ENCODE measurements at places on chromosomes 12 and 14.

DNA sequence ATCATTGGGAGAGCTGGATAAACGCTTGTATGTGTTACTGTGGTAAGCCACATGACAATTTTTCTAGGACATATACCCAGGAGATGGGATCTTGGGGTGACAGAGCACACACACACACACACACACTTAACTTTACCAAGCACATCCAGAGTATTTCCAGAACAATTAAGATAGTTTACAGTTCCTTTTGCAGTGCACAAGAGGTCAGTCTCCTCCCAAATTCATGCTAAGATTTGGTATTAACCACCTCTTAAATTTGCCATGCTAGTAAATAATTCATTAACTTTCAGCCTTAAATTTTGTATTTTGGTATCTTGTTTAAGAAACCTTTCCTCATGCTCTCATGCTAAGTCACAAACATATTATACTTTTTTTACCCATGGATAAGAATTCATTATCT lies 33.9 kb upstream of the LIMA1 start:
- DNase-seq, result no peak

GRCh38 chr14:31307198-31307597 lies 99.6 kb upstream of the HECTD1 start:
- no peak for DNase-seq

- DNase-seq, result no peak
Measured at GRCh38 chr14:99606359-99606758, 2.4 kb upstream of the CCDC85C start.

- DNase-seq, result no peak
Measured at GRCh38 chr12:86006727-86007126, 132.6 kb downstream of the NTS start.

GRCh38 chr14:79695307-79695706 lies 516.0 kb downstream of the DIO2 start:
- DNase-seq, result no peak

- DNase-seq, result peak; percentile 43
Measured at GRCh38 chr12:92107621-92108131, 38.0 kb downstream of the BTG1 start.

GRCh38 chr12:93025145-93026103 lies 96.3 kb upstream of the EEA1 start:
- no peak for DNase-seq

DNA sequence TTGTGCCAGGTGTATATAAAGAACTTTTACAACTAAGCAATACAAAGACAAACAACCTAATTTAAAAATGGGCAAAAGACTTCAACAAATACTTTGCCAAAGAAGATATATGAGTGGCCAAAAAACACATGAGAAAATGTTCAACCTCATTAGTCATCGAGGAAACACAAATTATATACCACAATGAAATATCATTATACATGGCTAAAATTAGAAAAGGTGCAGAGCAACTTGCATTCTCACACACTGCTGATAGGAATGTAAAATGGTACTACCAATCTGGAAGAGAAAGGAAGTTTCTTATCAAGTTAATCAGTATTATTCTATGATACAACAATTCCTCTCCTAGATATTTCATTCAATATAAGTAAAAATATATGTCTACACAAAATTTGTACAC lies 131.6 kb upstream of the FRMD6 start:
- no peak for DNase-seq

DNA sequence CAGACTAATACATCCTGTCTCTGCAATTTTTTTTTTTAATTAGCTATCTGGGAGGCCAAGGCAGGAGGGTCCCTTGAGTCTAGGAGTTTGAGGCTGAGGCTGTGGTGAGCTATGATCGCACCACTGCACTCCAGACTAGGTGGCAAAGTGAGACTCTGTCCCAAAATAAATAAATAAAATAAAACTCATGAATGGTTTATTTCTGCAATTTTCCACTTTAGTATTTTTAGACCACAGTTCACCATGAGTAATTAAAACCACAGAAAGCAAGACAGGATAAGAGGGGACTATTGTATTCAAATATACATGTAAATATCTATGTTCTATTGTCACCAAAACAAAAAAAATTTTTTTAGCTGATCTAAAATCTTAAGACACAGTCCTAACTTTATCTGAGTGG lies 17.8 kb downstream of the TAOK3 start:
- DNase-seq, result no peak

- DNase-seq, result no peak
Measured at GRCh38 chr14:50501642-50502041, 30.7 kb downstream of the MAP4K5 start.

DNA sequence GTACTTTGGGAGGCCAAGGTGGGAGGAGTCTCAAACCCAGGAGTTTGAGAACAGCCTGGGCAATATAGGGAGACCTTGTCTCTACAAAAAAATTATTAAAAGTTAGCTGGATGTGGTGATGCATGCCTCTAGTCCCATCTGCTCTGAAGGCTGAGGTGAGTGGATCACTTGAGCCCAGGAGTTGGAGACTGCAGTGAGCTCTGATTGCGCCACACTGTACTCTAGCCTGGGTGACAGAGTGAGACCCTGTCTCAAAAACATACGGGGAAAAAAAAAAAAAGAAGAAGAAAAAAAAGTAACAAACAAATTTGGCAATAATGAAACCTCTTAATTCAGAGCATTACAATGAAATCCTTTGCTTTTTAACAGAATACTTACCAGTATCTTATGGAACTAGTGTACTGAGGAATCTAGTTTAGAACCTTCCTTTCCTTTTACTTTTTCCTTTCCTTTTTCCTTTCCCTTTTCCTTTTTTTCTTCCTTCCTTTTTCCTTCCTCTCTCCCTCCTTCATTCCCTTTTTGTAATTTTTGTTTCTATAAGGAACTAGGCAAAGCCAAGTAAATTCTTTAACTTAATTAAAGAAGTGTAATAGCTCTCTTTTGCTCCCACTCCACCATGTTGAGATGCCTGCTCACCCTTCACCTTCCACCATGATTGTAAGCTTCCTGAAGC lies 12.2 kb upstream of the CNOT2 start:
- no peak for DNase-seq

DNA sequence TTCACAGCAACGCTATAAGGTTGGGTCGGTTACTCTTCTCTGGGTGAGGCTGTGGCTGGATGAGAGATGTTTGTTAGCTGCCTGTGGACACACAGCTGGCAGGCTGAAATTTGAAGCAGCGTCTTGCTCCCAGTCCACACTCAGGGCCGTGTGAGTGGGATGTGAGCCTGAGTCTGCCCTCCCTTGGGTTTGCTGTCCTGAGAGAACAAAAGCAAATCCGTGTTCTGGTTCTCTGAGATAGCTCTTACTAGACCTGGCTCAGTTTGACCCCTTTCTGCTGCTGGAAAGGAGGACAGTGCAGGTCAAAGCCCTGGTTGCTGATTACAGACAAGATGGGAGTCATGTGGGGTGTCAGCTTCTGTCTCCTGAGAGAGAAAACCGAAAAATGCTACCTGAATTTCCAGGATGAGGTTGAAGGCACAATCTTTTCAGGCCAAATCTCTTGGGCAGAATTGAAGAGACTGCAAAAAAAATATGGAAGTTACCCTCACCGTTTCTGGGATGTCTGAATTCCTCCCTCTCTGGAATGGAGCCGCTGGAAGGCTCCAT lies 270.8 kb downstream of the ZFP36L1 start:
- no peak for DNase-seq

- DNase-seq, result no peak
Measured at GRCh38 chr14:104284107-104284592, 145.8 kb downstream of the KIF26A start.

- no peak for DNase-seq
Measured at GRCh38 chr12:19351346-19351745, 87.9 kb upstream of the AEBP2 start.

- no peak for DNase-seq
Measured at GRCh38 chr12:127565241-127565640, 701.7 kb upstream of the TMEM132C start.

DNA sequence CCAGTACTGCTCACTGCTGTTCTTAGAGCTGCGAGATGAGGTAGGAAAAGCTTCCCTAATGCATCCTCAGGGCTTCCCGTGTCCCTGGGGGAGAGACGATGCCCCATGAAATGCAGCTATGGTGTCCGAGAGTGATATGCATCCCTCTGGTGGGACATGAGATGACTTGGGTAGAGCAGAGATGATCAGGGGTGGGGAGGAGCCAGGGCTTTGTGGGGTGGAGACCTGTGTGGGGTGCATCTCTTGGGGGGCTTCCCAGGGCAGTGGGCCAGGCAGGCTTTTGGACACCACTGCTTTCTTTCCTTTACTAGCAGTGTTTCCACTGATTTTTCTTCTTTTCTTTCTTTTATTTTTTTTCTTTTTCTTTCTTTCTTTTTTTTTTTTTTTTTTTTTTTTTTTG lies 147.3 kb downstream of the ADGRD1 start:
- DNase-seq, result no peak

DNA sequence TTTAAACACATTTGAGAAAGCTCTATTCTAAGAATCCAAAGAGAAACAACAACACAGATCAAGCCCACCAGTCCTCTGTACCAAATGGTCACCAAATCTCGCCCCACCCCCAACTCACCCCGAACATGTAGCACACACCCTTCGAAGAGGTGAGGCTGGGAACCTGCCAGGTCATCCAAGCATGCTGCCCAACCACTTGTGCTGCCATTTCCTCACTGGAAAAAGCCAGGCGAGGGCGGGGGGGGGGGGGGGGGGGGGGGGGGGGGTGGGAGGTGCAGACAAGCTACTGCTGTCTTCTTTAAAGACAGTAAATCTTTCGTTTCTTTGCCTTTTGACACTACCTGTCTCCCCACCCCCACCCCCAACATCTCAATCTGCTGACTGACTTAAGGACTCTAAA lies 59.9 kb downstream of the SETD3 start:
- peak; percentile 93 for DNase-seq

GRCh38 chr14:35301735-35302528 lies 9.8 kb downstream of the PSMA6 start:
- DNase-seq, result no peak

DNA sequence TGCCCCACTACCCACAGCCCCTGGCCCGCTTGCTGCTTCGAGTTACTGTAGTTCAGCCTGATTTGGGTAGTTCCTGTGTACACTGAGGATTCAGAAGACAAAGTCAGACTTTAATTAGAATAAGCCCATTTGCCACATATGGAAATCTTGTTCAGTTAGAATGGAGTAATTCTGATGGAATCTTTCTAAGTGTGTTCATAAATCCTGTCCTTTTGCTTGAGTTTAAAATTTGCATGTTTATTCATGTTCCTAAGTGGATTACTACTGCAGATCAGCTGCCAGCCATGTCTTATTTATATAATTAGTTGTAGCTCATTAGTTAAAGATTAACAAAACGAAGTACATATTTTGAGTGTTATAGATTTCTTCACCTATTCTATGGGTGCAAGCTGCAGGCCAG lies 504.5 kb downstream of the PCNX1 start:
- DNase-seq, result no peak

- no peak for DNase-seq
Measured at GRCh38 chr12:25959071-25959961, 834 bp downstream of the RASSF8 start.

DNA sequence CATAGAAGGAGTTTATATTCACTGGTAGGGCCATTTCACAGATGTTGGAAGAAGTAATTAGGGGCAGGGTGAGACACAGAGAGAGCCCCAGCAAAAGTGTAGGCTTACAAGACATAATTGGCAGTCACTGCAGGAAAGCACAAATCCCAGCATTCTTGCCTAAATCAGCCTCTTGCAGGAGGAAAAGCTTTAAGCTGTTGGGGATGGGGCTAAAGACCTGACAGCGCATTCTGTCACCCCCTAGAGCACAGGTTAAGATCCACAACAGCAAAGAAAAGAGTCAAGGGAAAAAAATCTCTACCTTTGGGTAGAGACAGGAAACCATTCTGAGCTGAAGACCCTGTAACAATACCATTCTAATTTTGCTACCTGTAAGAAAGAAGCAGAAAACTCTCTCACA lies 409.0 kb downstream of the DAD1 start:
- no peak for DNase-seq

- no peak for DNase-seq
Measured at GRCh38 chr12:132154341-132154761, 10.1 kb downstream of the NOC4L start.

- DNase-seq, result no peak
Measured at GRCh38 chr12:1934068-1934467, 15.6 kb upstream of the CACNA2D4 start.

DNA sequence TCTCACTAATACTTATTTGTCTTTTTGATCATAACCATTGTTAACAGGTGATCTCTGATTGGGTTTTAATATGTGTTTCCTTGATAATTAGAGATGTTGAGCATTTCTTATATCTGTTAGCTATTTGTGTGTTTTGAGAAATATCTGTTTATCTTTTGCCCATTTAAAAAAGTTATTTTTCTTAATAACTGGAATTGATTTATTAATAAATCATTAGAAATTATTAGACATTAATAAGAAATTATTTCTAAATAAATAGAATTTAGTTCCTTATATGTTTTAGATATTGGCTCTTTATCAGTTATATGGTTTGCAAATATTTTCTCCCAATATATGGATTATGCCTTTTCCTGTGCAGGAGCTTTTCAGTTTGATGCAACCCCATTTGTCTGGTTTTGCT lies 18.7 kb downstream of the TMX1 start:
- DNase-seq, result no peak

DNA sequence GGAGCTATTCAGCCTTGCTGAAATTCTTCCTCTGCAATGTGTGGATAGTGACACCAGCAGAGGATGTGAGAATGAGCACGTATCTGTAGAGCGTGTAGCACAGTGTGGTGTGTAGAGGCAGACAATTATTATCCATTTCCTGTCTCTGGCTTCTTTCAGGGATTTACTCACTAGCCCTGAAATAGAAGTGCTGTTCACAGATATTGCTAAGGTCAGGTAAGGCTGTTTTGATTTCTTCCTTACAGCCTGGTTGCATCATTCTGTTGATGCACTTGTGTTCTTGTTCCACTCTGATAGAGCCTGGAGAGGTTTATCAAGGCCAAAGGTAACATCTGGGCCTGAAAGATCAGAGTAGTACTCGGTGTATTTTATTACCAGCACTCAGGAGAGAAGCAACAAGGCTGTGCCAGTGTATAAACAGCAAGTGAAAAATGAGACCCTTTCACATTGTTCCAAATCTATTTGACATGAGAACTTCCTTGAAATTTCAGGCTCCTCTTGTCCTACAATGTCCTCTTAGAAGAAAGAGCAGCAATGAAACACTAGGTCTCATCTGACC lies 16.7 kb downstream of the ARG2 start:
- peak; percentile 98 for DNase-seq

DNA sequence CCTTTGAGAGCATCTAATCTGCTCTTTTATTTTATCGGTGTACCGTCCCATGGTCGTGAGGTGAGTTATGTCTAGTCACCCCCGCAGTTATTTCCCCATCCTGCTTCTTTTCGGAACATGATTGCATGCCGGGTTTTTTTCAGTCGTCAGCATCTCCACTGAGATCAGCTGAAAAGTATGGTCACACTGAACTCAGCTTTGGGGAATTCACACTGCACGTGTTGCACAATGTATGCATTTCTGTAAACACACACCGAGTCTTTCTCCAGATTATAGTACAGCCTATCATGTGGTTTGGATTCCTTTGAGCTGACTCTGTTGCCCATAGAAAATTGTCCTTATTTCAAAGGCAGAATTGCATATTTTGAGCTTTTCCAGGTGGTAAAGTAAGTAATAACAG lies 24.6 kb downstream of the PLXNC1 start:
- no peak for DNase-seq
